Small intestine (tissue), 16 donors: ENCODE measurements at places on chromosomes 1 and 21.

DNA sequence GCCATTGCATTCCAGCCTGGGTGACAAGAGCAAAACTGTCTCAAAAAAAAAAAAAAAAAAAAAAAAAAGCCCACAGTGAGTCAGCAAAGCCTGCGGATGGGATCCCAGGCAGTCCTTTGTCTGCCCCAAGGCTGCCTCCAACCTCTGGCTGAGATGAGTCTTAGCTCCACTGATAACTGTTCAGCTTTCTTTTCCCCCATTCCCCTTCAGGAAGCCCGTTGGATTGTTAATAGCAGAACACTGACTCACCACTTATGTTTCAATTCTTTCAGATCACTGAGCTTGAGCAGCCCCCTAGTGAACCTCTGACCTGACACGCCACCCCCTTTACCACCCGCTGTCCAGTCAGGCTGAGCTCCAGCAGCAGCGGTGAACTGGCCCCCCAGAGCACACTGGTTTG lies 57.5 kb downstream of the ERG start:
- H3K4me3 ChIP-seq = no peak overlapping the region
- H3K27ac ChIP-seq = no peak overlapping the region
- DNase-seq = no peak
- H3K36me3 ChIP-seq = no peaks in the 10 kb centered on the region
- no peaks in the 10 kb centered on the region for H3K27me3 ChIP-seq

DNA sequence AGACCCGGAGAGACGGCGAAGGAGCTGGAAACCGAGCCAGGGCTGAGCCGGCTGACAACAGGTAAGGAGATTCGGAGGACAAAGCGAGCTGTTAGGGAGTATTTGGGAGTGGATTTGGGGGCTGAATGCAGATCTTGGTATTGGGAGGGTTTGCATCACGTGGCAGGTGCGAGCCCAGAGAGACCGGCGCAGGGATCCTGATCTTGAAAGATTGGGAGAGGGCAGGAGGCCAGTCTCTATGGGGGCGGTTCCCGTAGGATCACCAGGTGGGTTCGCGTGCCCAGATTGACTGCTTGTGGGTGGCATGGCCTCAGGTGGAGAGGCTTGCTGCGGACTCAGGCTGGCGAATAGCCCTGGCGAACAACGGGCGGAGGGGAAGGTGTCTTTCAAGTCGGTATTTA lies 204 bp downstream of the CIART start:
- no peak overlapping the region for H3K4me3 ChIP-seq
- peaks cover 32% of the 10 kb centered on the region for H3K4me1 ChIP-seq
- H3K36me3 ChIP-seq = no peaks in the 10 kb centered on the region
- H3K27me3 ChIP-seq = no peaks in the 10 kb centered on the region
- DNase-seq = no peak

DNA sequence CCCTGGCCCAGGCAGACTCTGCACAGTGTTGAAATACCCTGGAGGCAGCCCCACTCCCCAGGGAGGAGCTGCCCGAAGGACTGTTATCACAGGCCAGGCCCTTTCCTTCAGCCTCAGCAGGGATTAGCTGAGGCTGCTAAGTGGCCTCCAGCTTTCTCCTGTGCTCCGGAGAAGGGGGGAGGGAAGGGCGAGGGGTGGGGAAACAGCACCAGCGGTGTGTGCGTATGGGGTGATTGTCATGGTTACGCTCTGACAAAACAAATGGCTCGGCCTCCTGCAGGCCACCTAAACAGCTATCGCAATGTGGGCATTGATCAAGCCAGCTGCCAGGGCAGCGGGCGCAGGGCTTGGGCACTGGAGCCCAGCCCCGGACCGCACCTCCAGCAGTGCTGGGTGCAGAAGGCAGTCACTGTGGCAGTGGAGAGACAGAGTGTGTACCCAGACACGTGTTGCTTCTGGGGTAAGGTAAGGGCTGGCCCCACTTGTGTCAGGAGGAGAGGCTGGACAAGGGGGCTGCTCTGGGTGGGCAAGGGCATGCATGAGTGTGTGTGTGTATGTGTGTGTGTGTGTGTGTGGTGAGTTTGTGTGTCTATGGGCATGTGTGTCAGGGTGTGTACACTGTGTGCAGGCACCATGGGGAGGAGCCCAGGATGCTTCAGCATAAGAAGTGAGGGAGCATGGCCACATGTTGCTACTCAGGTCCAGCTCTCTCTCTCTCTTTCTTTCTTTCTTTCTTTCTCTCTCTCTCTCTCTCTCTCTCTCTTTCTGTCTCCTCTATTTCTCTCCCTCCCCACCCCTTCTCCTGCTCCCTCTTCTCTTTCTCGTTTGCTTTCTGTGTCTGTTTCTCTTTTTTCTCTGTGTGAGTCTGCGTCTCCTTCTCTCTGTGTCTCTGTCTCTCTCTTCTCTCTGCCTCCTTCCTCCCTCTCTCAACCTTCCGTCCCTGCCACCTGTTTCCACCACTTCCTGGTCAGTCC lies at the start of gene VWA5B1:
Gene VWA5B1, plus strand, starts transcription at position 252 of the 974 bp plus-strand sequence. CDS start 19,727 bp downstream, outside the sequence.
- H3K4me3 ChIP-seq = no peak within 1 kb of the TSS
- no peaks in the 10 kb centered on the region for H3K27me3 ChIP-seq
- no peaks in the 10 kb centered on the region for H3K36me3 ChIP-seq

- DNase-seq = peak; percentile 24
- peak overlapping the region; percentile 84 for H3K27ac ChIP-seq
- peaks cover 3% of the 10 kb centered on the region for H3K4me1 ChIP-seq
- H3K36me3 ChIP-seq = peaks cover 44% of the 10 kb centered on the region
Measured at GRCh38 chr1:2228694-2229036, 546 bp downstream of the SKI start.

DNA sequence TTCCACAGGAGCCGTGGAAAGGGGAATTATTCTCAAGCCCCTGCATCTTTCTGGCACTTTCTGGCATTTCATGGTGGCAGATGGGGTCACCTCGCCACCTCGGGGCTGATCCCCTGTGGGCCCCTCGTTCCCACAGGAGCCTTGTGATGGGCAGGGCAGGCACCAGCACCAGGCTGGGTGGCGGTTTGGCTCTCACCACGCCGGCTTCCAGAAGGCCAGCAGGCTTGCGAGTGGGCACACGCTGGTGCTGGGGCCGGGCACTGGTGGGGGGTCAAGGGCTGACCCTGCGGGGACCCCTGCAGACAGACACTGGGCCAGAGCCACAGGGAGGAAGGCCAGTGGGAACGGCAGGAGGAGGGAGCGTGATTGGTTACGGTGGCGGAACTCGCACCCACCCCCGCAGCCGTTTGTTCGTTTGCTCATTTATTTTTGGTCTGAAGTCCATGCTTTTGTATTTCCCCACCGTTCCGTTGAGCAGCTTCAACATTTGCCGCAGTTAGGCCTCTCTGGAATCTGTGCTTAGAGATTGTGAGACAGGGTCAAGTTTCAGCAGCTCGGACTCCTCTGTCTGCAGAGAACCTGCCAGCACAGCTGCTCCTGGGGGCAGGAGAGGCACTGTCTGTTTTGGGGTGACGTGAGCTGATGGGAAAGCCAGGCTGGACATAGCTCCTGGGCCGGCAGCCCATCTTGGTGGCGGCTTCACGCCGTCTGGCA lies 5.3 kb downstream of the COL18A1 start:
- no peak overlapping the region for H3K27ac ChIP-seq
- DNase-seq = peak; percentile 64

- no peak overlapping the region for H3K27ac ChIP-seq
- H3K36me3 ChIP-seq = no peaks in the 10 kb centered on the region
Measured at GRCh38 chr1:32269744-32270143, 18.7 kb downstream of the LCK start.

GRCh38 chr1:29177022-29177705 lies 4.5 kb downstream of the SRSF4 start:
- no peaks in the 10 kb centered on the region for H3K27me3 ChIP-seq
- peaks cover 17% of the 10 kb centered on the region for H3K4me1 ChIP-seq
- H3K36me3 ChIP-seq = no peaks in the 10 kb centered on the region
- H3K4me3 ChIP-seq = no peak overlapping the region
- no peak for DNase-seq

DNA sequence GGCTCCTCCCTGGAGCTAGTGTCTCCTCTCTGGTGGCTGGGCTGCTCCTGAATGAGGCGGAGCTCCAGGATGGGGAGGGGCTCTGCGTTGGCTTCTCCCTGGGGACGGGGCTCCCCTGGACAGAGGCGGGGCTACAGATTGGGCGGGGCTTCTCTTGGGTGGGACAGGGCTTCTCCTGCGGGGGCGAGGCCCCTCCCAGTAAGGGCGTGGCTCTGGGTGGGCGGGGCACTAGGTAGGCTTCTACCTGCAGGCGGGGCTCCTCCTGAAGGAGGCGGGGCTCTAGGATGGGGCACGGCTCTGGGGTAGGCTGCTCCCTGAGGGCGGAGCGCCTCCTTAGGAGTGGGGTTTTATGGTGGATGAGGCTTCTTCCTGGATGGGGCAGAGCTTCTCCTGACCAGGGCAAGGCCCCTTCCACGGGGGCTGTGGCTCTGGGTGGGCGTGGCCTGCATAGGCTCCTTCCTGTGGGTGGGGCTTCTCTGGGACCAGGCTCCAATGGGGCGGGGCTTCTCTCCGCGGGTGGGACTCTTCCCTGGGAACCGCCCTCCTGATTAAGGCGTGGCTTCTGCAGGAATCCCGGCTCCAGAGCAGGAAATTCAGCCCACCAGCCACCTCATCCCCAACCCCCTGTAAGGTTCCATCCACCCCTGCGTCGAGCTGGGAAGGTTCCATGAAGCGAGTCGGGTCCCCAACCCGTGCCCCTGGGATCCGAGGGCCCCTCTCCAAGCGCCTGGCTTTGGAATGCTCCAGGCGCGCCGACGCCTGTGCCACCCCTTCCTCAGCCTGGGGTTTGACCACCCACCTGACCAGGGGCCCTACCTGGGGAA lies 22.7 kb upstream of the ARF1 start:
- peak overlapping the region; percentile 49 for H3K4me3 ChIP-seq
- peak; percentile 97 for DNase-seq
- no peaks in the 10 kb centered on the region for H3K36me3 ChIP-seq
- no peaks in the 10 kb centered on the region for H3K4me1 ChIP-seq
- peaks cover 59% of the 10 kb centered on the region for H3K27me3 ChIP-seq

- peak; percentile 38 for DNase-seq
- H3K27ac ChIP-seq = no peak overlapping the region
- no peak overlapping the region for H3K4me3 ChIP-seq
- no peaks in the 10 kb centered on the region for H3K4me1 ChIP-seq
- no peaks in the 10 kb centered on the region for H3K36me3 ChIP-seq
Measured at GRCh38 chr1:172674831-172675613, 16.1 kb downstream of the FASLG start.

DNA sequence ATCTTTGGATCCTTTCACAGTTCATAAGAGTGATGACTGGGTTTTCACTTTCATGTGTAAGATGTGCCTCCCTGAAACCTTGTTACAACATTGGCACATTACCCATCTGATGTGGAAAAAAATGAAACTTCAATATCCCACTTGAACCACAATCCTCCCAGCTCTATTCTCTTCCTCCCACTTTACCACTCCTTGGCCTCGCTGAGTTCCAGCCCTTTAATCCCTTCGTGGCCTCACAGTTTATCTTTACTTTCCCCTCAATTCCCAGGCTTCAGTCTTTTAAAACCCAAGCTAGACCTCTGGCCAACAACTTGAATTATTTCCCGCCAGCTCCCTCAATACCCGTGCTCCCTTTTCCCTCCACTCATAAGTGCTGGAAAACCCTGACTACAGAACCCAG lies 25.0 kb upstream of the CTTNBP2NL start:
- H3K36me3 ChIP-seq = no peaks in the 10 kb centered on the region
- no peak overlapping the region for H3K27ac ChIP-seq
- H3K4me3 ChIP-seq = no peak overlapping the region
- no peak for DNase-seq

GRCh38 chr1:40161888-40162397 lies 756 bp downstream of the RLF start:
- no peaks in the 10 kb centered on the region for H3K27me3 ChIP-seq
- peak overlapping the region; percentile 90 for H3K27ac ChIP-seq
- peak overlapping the region; percentile 98 for H3K4me3 ChIP-seq
- no peaks in the 10 kb centered on the region for H3K36me3 ChIP-seq
- no peak for DNase-seq
- peaks cover 4% of the 10 kb centered on the region for H3K4me1 ChIP-seq

GRCh38 chr21:43211072-43211759 lies 42.4 kb downstream of the CRYAA start:
- no peak overlapping the region for H3K4me3 ChIP-seq
- no peaks in the 10 kb centered on the region for H3K36me3 ChIP-seq
- H3K27ac ChIP-seq = no peak overlapping the region
- peaks cover 2% of the 10 kb centered on the region for H3K4me1 ChIP-seq
- H3K27me3 ChIP-seq = no peaks in the 10 kb centered on the region

GRCh38 chr1:36207339-36207738 lies 16.9 kb upstream of the THRAP3 start:
- no peaks in the 10 kb centered on the region for H3K36me3 ChIP-seq
- no peaks in the 10 kb centered on the region for H3K4me1 ChIP-seq
- no peak overlapping the region for H3K27ac ChIP-seq
- H3K4me3 ChIP-seq = no peak overlapping the region
- no peaks in the 10 kb centered on the region for H3K27me3 ChIP-seq

- H3K4me1 ChIP-seq = no peaks in the 10 kb centered on the region
- no peak overlapping the region for H3K4me3 ChIP-seq
- H3K27me3 ChIP-seq = no peaks in the 10 kb centered on the region
- DNase-seq = no peak
- H3K36me3 ChIP-seq = no peaks in the 10 kb centered on the region
Measured at GRCh38 chr1:247535402-247535801, 838 bp downstream of the OR2C3 start.

DNA sequence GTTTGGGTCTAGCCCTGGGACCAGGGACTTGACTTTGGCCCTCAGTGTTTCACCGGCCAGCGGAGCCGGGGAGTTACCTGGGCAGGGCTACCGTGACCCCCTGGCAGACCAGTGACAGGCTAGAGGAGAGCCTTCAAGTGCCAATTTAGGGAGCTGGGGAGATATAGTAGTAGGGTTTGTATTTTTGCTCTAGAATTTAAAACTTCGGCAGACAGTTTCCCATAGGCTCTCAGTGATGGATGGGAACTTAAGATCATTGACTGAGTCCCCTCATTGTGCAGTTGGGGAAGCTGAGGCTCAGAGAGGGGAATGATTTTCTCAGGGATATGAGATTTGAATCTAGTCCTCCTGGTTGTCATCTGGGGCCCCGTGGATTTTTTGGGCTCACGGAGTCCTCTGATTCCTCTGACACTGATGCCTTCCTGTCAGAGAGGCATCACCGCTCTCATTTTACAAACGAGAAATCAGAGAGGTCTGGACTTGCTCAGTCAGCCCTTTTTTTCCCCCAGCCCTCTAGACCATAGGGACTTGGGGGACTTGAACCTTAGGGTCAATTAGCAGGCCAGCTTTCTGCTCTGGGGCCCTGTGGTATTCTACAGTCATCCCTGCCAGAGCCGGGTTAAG lies 58.3 kb upstream of the ACOT11 start:
- no peak for DNase-seq
- no peak overlapping the region for H3K27ac ChIP-seq
- H3K4me3 ChIP-seq = no peak overlapping the region
- peaks cover 6% of the 10 kb centered on the region for H3K4me1 ChIP-seq

GRCh38 chr1:50208315-50208714 lies 99.6 kb downstream of the ELAVL4 start:
- H3K4me3 ChIP-seq = no peak overlapping the region
- no peaks in the 10 kb centered on the region for H3K4me1 ChIP-seq
- no peaks in the 10 kb centered on the region for H3K27me3 ChIP-seq
- H3K27ac ChIP-seq = no peak overlapping the region
- no peaks in the 10 kb centered on the region for H3K36me3 ChIP-seq
